ENCODE measurements at places on chromosomes 4 and X.

DNA sequence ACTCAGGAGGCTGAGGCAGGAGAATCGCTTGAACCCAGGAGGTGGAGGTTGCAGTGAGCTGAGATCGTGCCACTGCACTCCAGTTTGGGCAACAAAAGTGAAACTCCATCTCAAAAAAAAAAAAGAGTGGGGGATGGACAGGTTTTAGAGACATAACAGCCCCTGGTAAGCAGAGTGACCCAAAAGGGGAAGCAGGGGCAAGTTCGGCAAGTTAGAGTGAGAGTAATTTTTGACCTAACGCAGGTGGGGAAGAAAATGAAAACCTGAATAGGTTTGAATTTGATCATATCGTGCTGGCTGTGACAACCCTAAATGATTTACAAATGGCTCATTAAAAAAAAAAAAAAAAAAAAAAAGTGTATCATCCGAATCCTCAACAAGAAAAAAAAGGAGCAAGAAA, 25.7 kb upstream of the TMEM131L start:
- no peak for DNase-seq

DNA sequence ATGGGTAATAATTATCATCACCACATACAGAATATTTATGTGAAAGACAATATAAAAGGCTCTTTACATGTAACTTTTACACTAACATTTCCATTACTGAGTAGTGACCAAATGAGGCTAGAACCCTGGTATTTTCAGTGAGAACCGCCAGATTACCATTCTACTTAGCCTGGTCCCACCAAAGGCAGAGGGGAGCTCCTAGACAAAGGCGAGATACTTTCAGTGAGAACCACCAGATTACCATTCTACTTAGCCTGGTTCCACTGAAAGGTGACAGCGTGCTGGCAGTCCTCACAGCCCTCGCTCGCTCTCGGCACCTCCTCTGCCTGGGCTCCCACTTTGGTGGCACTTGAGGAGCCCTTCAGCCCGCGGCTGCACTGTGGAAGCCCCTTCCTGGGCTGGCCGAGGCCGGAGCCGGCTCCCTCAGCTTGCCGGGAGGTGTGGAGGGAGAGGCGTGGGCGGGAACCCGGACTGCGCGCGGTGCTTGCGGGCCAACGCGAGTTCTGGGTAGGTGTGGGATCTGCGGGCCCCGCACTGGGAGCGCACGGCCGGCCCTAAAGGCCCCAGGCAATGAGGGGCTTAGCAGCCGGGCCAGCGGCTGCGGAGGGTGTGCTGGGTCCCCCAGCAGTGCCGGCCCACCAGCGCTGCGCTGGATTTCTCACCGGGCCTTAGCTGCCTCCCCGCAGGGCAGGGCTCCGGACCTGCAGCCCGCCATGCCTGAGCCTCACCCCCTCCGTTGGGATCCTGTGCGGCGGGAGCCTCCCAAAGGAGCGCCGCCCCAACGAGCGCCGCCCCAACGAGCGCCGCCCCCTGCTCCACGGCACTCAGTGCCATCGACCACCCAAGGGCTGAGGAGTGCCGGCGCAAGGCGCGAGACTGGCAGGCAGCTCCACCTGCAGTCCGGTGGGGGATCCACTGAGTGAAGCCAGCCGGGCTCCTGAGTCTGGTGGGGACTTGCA, 1276.1 kb downstream of the PCDH7 start:
- no peak for DNase-seq

- DNase-seq, result no peak
Observed at GRCh38 chr4:94548571-94548970, 96.8 kb downstream of the PDLIM5 start.

- no peak for DNase-seq
Observed at GRCh38 chr4:111812114-111812513, 333.1 kb upstream of the FAM241A start.

DNA sequence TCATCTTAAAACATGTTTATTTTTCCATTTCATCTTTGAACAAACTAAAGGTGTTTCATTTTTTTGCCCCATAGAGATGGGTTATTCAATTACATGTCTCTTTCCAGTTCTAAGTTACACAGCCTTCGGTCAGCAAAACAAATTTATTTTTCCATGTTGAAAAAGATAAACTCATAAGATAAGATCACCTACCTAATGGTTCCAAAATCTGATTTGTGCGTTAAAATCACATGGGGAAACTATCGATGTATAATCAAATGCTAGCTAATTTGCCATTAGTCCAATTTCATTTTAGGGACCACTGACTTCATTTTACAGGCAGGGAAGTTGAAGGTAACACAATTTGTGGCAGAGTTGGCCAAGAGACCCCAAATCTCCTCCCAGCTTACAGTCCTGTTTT, 67.2 kb upstream of the ACSL1 start:
- DNase-seq, result no peak

- DNase-seq, result no peak
Observed at GRCh38 chrX:129091097-129091496, 432.2 kb downstream of the SMARCA1 start.

DNA sequence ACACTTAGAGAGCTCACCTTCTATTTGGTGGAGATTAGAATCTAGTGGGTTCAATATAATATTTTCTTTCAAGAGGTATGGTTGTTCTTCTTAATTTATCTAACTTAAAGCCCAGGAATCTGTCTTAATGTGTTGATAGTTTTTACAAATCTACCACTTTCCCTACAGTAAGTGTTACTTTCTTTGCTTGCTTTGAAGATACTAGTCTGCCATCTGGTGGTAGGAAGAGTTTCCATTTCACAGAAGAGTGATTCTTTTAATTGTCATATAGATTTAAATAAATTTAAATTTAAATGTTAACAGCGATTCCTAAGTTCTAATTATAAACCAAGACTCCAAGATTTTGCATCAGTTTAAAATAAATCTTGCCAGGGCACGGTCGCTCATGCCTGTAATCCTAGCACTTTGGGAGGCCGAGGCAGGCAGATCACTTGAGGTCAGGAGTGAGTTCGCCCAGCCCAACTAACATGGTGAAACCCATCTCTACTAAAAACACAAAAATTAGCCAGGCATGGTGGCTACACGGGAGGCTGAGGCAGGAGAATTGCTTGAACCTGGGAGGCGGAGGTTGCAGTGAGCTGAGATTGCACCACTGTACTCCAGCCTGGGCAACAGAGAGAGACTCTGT, 43.5 kb downstream of the NUDT9 start:
- peak; percentile 11 for DNase-seq

- DNase-seq, result no peak
Observed at GRCh38 chr4:3221996-3222395, 27.0 kb upstream of the MSANTD1 start.

Data from hepatic stellate cell (primary cell).